H9 (cell line): ENCODE measurements at places on chromosomes 6 and 20.

DNA sequence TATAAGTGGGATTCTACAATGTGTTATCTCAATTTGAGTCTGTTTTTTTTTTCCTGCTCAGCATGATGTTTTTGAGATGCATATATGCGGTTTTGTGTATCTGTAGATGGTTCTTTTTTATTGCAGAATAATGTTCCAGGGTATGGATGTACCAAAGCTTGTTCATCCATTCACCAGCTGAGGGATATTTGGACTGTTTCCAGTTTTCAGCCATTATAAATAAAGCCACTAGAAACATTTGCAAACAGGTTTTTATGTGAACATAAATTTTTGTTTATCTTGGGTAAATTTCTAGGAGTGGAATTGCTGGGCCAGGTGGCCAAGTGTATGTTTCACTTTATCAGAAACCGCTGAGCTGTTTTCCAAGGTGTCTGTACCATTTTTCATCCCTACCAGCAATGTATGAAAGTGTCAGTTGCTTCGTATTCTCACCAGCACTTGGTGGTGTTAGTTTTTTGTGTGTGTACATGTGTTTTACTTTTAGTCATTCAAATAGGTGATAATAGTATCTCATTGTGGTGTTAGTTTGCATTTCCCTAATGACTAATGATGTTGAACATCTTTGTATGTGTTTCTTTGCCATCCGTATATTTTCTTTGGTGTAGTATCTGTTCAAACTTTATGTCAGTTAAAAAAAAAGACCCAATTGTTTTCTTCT lies 124.2 kb downstream of the CEBPB start:
- no peak overlapping the region for H3K27ac ChIP-seq
- DNase-seq = no peak
- H3K27me3 ChIP-seq = no peaks in the 10 kb centered on the region
- no peaks in the 10 kb centered on the region for H3K4me1 ChIP-seq

DNA sequence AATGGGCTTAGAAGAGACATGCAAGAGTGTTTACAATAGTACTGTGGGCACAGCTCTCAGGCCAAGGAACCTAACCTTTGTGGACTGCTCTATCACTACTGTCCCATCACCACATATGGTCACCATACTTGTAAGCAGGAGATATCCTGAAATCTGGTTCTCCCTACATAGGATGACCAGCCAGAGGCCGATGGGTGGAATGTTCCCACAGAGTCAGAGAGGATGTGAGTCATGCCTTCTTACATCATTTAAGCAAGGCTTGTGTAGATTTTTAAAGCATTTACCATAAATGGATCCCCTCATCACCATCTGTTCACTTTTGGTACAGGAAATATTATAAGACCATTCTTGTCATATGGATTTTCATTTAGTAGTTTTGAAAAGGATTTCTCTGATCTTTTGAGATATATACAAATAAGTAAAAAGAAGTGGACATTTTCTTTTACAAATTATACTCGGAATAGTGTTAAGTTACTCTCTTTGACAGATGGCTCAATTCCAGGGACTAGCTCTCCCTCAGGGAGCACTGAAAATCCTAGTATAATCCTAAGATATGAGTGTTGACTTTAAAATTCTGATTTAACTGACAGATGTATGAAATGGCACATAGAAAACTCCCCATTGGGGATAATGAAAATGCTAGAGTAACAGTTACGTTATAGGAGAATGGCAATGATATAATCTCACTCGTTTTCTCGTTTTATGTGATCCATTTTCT lies 6.6 kb downstream of the HTR1B start:
- no peak overlapping the region for H3K4me3 ChIP-seq
- DNase-seq = peak; percentile 40
- H3K27ac ChIP-seq = no peak overlapping the region
- no peaks in the 10 kb centered on the region for H3K27me3 ChIP-seq

GRCh38 chr6:82030761-82031503 lies 216.6 kb downstream of the IBTK start:
- no peak overlapping the region for H3K4me3 ChIP-seq
- no peak overlapping the region for H3K27ac ChIP-seq
- DNase-seq = no peak
- H3K27me3 ChIP-seq = no peaks in the 10 kb centered on the region

DNA sequence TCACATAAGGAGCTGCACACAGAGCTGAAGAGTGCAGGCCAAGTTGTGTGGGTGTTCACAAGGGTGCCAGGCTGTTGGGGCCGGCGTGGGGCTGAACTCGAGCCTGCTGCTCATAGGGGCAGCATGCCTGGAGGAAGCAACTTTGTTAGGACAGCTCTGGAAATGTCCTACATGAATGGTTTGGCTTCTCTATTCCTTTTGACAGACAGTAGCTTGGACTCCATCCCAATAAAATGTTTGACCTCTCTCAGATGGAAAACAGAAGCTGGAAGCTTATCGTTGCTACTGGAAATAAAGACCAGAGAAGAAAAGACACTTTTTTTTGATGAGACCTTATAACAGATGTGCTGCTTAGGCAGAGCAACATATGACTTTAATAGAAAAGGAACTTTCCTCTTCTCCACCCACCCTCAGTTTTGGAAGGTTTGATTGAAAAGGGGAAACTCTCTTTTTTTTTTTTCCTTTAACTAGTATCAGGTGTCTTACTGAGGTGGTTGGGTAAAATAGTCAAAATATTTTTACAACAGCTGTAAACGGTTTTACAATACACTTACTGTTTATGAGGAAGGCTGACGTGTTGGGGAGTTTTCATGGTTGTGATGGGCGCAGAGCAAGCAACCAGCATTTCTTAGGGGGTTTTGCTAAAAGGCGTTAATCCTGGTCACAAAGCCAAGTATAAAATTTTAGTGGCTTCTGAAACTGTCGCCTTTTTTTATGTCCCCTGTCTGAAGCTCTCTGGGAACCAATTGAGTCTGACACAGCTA lies 80.7 kb upstream of the EEF1E1 start:
- H3K27me3 ChIP-seq = no peaks in the 10 kb centered on the region
- no peak overlapping the region for H3K27ac ChIP-seq
- H3K4me1 ChIP-seq = no peaks in the 10 kb centered on the region; the same call in 1 of the 2 replicates
- H3K36me3 ChIP-seq = no peaks in the 10 kb centered on the region

DNA sequence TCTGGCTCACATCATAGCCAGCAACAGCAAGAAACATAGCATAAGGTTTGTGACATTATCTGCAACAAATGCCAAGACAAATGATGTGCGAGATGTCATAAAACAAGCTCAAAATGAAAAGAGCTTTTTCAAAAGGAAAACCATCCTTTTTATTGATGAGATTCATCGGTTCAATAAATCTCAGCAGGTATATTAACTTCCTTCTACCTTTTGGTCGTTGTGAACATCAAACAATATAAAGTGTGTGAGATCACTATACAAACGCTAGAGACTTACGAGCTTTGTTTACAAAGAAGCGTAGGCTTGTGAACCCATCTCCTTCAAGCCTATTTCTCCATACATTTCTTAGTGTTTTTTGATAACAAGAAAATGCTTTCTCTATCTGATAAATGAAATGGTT lies 3.5 kb downstream of the WRNIP1 start:
- DNase-seq = no peak
- no peaks in the 10 kb centered on the region for H3K27me3 ChIP-seq
- no peak overlapping the region for H3K27ac ChIP-seq
- H3K4me1 ChIP-seq = peaks cover 3% of the 10 kb centered on the region; the same call in 1 of the 2 replicates
- peaks cover 20% of the 10 kb centered on the region for H3K36me3 ChIP-seq

GRCh38 chr20:43532416-43533055 lies 25.0 kb downstream of the L3MBTL1 start:
- DNase-seq = no peak
- no peak overlapping the region for H3K4me3 ChIP-seq
- no peak overlapping the region for H3K27ac ChIP-seq
- H3K4me1 ChIP-seq = no peaks in the 10 kb centered on the region

- no peaks in the 10 kb centered on the region for H3K27me3 ChIP-seq
- H3K4me1 ChIP-seq = no peaks in the 10 kb centered on the region
- no peak overlapping the region for H3K27ac ChIP-seq
- no peak overlapping the region for H3K4me3 ChIP-seq
These were observed 8.2 kb downstream of the CYB5R4 start for GRCh38 chr6:83867527-83868161.

- H3K4me1 ChIP-seq = no peaks in the 10 kb centered on the region
- H3K27ac ChIP-seq = no peak overlapping the region
- H3K4me3 ChIP-seq = no peak overlapping the region
- H3K36me3 ChIP-seq = peaks cover 17% of the 10 kb centered on the region; the same call in 2 of the 3 replicates
- DNase-seq = no peak
These were observed 87.1 kb downstream of the LIN28B start for GRCh38 chr6:105043979-105044378.

DNA sequence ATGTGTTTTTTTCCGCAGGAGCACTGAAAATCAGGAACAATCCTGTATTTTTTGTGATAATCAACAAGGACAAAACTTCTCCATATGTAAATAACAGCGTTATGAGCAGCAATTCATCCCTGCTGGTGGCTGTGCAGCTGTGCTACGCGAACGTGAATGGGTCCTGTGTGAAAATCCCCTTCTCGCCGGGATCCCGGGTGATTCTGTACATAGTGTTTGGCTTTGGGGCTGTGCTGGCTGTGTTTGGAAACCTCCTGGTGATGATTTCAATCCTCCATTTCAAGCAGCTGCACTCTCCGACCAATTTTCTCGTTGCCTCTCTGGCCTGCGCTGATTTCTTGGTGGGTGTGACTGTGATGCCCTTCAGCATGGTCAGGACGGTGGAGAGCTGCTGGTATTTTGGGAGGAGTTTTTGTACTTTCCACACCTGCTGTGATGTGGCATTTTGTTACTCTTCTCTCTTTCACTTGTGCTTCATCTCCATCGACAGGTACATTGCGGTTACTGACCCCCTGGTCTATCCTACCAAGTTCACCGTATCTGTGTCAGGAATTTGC lies at the start of gene TAAR6:
TAAR6 (plus strand) TSS at position 102 of the 557 bp plus-strand sequence; CDS start at position 102, 0 bp downstream.
- no peak for DNase-seq
- no peak within 1 kb of the TSS for H3K27ac ChIP-seq
- peaks cover 7% of the 10 kb centered on the region; the same call in 1 of the 2 replicates for H3K4me1 ChIP-seq
- no peaks in the 10 kb centered on the region for H3K27me3 ChIP-seq
- H3K4me3 ChIP-seq = no peak within 1 kb of the TSS; the same call in 2 of the 3 replicates
- H3K36me3 ChIP-seq = no peaks in the 10 kb centered on the region

DNA sequence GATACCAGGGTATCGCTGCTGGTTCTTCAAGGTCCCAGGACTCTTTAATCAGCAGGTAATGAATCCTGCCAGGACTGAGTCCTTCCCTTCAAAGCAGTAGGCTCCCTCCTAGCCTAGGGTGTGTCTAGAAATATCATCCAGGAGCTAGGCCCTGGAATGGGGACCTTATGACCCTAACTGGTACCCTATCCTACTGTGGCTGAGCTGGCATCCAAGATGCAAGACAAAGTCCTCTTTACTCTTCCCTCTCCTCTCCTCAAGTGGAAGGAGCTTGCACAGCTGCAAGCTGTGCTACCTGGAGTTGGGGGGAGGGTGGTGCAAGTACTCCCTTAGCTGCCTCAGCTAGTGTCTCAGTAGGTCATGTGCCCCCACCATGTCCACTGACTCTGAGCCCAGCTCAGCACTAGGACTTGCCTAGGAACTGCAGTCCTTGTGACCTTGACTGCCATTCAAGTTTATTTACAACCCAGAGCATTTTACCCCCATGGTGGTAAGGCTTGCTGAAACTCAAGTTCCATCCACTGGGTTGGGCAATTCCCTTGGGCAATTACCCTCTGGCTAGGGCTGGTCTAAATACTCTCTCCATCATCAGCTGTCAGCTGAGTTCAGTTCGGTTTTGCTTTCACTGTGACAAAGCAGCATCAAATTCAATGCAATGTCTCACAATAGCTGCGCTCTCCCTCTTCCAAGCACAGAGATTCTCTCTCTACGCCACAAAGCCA lies 48.4 kb upstream of the TOP1 start:
- peaks cover 9% of the 10 kb centered on the region for H3K36me3 ChIP-seq
- no peak overlapping the region for H3K4me3 ChIP-seq
- no peaks in the 10 kb centered on the region for H3K27me3 ChIP-seq
- no peak for DNase-seq

DNA sequence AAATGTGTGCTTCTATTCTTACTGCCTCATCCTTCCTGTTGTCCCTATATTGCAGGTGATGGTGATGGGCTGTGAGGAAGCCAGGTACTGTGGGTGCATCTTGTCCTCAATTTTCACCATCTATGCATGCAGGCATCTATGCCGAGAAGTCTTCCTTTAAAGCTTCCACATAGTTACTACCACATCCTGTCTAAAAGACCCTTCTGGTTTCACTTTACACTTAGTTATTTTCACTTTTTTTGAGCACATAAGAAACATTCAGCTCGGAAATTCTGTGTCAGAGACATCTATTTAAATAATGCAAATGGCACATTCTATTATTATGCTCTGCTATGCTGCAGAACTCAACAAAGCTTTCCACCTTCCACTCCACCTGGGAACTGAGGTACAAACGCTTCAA lies 28.2 kb upstream of the FABP7 start:
- H3K4me1 ChIP-seq = peaks cover 4% of the 10 kb centered on the region; the same call in 1 of the 2 replicates
- H3K4me3 ChIP-seq = no peak overlapping the region
- DNase-seq = no peak
